ENCODE measurements at places on chromosomes 1 and 21.

DNA sequence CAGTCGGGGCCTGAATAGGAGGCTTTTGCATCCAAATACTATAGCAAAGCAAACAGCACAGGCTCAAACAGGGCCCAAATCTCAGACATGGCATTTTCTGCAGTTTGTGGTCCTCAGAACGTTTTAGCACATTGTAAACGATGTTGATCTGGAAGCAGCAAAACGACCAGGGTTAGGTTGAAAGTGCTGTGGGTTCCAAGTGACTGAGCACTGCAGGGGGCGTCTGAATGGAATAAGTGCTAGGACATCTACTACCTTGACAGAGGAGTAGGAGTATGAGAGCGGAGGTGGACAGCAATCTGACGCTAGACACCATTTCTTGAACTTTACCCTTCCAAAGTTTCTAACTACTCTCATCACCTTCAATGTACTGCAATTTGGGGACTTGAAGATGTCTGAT, 214.9 kb downstream of the BARHL2 start:
- DNase-seq = no peak

GRCh38 chr1:87829360-87829759, 500.7 kb downstream of the LMO4 start:
- no peak for DNase-seq

- no peak for DNase-seq
Measured at GRCh38 chr1:182897696-182898095, 55.3 kb downstream of the SHCBP1L start.

- peak; percentile 6 for DNase-seq
Measured at GRCh38 chr1:23673086-23673813, 18.4 kb upstream of the RPL11 start.

GRCh38 chr1:70171512-70171911, 33.9 kb downstream of the LRRC40 start:
- DNase-seq = no peak

DNA sequence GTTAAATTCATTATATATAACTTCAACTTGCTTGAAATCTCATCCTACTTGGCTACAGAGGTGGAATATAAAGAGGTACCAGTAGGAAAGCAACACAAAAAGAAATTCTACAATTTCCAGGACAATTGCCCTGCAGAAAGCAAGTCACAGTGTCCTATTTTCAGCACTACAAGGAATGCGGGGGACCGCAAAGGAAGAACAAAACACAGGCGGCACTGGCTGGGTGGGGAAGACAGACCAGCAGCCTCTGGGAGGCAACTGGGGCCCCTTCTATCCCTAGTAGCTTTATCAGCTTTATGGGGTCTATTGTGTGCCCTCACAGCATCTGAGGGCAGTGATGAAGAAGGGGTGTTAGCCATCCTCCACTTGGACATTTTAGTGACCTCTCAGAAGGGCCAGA, 30.5 kb downstream of the SLC9A1 start:
- no peak for DNase-seq

DNA sequence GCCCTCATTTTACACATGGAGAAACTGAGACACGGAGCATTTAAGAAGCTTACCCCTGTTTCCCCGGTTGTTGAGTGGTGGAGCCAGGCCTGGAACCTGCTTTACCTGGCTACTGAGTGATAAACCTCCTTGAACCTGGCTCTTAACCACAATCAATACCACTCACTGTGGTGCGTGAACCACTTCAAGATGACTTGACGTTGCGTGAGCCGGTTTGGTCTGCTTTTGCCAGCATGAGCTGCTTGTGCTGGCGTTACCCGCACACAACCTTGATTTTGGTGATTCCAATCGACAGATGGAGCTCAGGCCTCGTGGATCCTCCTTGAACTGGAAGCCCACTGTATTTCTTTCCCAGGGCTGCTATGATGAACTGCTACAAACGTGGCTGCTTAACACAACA, 6.1 kb upstream of the TINAGL1 start:
- DNase-seq = no peak

GRCh38 chr1:169250022-169250421, 117.6 kb downstream of the NME7 start:
- DNase-seq = no peak

- no peak for DNase-seq
Measured at GRCh38 chr1:89540406-89540970, 15.9 kb downstream of the LRRC8B start.

- no peak for DNase-seq
Measured at GRCh38 chr1:201758499-201759050, 70.4 kb upstream of the IPO9 start.

- DNase-seq = no peak
Measured at GRCh38 chr1:6248161-6248776, 4.3 kb downstream of the HES3 start.

DNA sequence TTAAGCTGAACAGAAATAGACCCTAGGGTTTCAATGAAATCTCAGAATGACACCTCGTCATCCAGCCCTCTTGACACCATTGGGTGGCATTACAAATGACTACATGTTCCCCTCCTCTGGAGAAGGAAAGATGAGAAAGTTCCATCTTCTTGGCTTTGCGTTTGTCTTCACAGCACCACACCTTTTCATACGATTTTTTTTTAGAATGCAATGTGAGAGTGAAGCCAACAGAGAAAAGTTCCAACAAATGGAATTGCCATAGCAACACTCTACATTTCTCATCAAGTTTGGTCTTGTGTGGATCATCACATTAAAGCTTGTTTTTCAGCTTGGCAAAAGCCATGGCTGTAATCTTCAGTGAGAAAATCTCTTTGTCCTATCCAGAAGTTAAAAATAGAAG, 183.4 kb upstream of the SNX7 start:
- no peak for DNase-seq

DNA sequence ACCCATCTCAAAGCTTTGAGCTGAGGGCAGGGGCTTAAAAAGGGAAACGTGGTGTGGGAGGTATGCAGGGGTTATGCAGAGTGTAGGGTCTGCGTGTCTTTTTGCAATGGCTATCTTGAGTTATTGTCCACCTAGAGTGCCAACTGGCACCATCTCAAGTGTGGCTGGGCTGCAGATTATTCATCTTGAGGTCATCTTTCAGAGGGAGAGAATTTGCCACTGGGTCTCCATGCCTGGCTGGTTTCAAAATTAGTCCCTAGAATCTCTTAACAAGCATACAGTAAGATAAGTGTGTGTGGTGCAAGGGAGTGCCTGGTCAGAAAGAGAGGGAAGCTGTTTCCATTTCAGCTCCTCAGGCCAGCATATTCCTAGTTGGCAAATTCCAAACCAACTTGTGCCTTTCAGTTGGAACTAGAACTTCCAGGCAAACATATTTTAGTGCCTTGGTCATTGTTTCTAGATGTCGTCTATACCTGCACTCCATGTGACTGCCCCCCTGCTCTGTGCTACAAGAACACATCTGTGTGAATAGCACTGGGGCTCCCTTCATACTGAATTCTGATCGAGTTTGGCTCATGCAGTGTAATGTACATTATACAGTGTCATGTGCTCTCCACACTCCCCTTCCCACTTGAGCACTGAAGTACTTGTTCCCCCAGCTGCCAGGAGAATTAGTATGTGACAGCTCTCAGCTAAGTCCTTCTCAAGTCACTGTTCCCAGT, 5.0 kb upstream of the OR2T8 start:
- DNase-seq = no peak

DNA sequence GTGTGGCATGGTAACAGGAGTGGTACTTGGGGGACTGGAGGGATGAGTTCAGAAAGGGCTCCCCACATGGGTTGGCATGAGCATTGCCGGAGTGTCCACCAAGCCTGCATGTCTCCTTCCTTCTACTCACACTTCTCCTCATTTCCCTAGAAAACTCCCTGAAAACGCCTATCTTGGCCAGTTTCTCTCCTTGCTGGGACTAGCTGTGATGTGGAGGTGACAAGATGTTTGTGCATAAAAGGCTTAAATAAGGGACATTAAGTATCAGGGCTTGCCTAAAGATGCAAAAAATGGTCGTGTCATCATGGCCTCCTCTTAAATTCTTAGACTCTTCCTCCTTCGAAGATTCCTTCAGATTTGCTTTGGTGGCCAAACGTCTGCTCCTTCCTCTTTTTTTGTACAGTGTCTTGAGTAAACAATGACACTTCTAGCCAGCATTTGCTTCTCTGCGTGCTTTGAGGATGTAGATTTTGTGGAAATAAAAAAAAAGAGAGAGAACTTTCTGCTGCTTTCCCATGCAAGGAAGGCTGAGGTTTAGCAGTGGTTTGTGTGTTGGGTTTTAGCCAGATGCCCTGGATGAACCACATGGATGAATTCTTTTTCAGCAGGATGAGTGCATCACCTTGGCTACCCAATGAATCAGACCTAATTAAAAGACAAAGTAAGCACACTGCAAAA, 239.1 kb upstream of the IRF2BP2 start:
- no peak for DNase-seq

- no peak for DNase-seq
Measured at GRCh38 chr1:119686661-119687060, 25.1 kb upstream of the PHGDH start.

- DNase-seq = no peak
Measured at GRCh38 chr1:174171073-174171472, 11.8 kb downstream of the RABGAP1L start.

DNA sequence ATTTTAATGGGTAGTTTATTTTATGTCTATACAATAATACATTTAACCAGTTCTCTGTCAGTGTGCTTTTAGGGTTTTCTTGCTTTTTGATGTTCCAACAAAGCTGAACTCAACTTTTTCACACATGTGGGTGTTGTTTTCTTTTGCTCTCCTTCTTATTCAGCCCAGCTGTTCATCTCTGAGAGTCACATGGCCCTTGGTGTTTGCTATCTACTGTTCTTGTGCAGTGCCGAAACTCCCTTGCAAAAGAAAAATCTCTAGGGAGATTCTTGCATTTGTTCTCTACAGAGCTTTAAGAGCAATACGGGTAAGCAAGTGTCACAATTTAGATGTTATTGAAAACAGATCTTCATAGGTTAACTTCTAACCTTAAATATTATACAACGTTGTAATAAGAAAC, 281.1 kb upstream of the CXADR start:
- no peak for DNase-seq

GRCh38 chr1:67898033-67898726, 64.9 kb upstream of the GNG12 start:
- no peak for DNase-seq

All from CD4-positive, alpha-beta T cell treated with Interleukin-6 for 4 hours (primary cell).